HFF-Myc (cell line): ENCODE measurements at places on chromosomes 11 and 22.

- DNase-seq: no peak
Measured at GRCh38 chr11:130359419-130359818, 44.7 kb upstream of the ZBTB44 start.

- DNase-seq: no peak
Measured at GRCh38 chr11:32016111-32016510, 74.8 kb upstream of the RCN1 start.

DNA sequence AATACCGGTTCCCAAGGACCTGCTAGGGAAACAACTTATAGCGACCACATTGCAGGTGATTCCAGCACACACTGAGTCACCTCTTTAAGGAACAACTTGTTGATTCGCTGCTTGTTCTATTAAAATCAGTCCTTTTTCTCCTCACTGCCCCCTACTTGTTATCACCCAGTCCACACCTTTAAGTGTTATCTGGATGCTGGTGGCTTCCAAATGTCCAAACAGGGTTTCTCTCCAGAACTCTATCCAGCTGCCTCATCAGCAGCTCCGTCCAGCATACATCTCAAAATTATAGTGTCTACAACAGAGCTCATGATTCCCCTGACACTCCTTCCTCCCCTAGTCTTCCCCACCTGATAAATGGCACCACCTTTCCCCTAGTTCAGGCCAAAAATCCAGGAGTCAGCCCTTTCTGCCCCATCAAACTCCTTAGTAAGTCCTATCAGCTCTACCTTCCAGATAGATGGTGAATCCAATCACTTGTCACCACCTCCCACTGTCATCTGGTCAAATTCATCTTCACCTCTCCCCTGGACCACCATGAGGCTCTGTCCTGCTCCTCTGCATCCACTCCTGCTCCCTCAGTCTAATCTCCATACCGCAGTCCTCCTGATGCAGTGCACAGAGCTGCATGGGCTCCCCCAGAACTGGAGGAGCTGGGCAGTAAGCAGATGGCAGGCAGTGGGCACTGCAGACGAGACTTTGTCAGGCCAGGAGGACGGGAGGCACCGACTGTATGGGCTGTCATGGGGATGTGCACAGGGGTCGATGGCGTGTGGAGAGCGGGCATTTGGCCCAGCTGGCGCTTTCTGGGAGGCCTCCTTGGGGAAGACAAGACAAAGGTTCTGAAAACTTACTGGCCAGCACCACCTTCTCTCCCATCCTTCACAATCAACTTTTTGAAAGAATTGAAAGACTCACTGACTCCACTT, 19.3 kb downstream of the IL10RA start:
- DNase-seq: no peak

- no peak for DNase-seq
Measured at GRCh38 chr11:81899156-81899555, 834.5 kb downstream of the FAM181B start.

DNA sequence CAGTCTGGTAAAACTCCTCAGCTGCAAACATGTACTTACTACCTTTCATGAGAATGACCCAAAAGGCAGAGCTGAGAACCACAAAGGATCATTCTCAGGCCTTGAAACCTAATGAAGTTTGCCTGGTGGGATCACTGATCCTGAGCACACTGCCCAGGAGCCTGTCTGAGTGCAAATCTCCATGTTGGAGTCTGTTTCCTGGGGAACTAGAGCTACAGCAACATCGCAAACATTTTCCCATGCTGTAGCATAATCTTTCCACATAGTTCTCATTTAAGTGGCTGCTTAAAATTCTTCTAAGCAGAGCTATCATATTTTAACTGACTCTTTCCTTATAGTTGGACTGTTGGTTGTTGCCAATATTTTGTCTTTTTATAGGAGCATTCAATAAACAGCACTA, 58.5 kb downstream of the GUCY1A2 start:
- DNase-seq: no peak

DNA sequence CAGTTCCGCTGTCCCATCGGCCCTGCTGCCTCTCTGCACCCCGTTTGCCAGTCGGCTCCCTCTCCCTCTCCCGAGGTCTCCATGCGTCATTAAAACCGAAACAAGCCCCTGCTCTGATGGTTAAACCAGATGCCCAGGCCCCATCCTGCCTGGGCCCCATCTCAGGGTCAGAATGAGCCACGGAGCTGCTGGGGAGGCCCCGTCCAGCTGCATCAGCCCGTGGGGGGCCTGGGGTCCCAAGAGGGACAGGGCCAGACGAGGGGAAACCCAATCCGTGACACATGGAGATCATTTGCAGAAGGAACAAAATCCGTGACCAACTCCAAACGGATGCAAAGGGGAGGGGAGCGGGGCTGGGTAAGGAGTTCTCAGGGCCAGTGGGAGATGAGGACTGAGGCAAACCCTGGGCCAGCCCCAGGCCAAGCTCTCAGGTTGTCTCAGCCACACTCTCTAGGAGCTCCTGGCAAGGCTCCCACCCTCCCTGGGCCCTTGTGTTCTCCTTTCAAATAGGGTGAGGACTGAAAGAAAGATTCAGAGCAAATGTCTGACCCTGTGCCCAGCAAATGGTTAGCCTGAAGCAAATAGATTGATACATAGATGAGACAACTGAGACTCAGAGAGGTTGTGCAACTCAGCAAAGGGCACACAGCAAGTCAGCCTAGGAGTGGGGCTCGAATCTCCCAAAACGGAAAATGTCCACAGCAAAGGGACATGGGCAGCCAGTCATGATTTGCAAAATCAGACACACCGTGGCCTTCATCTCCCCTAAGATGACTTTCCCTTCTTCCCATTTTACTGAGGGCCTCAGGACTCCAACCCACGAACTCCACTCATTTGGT, 162.1 kb downstream of the MN1 start:
- DNase-seq: no peak

GRCh38 chr11:34055218-34056000, 3.9 kb downstream of the CAPRIN1 start:
- DNase-seq: no peak

- DNase-seq: no peak
Measured at GRCh38 chr11:68657021-68657780, 27.1 kb upstream of the GAL start.

DNA sequence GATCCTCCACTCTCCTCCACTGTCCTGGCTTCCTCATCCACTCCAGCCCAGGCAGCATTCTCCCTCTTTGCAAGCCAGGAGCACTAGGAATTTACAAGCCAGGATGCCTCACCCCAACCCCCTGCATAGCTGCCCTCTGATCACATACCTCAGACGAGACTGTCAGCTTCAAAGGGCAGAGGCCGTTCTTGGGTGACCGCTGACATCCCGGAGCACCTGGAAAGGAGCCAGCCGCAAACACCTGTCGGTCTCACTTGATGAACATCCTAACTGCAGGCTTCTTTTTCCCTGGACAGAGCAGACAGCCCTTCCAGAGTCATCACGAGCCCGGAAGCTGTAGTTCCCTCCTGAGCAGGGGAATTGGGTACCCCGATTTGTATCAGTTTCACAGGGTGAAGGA, 451.3 kb upstream of the B3GAT1 start:
- no peak for DNase-seq

- DNase-seq: no peak
Measured at GRCh38 chr22:22706253-22706915, 62.0 kb downstream of the GGTLC2 start.

DNA sequence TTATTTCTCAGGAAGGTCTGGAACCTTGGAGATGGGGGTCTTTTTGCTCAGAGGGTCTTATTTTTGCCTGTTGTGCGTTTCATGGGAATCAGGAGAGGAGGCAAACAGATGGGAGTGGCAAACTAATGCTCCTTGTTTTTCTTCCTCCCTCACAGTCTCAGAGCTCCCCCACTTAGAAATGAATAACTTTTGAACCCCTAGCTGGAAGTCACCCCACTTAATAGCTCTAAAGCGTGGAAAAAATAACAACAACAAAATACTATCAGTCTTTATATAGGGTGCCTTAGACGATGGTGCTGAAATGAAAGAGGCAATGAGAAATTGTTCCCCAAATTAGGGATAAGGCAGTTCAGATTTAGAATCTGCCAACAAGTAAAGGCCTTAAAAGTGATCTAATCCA, 76.8 kb upstream of the BDNF start:
- DNase-seq: no peak

DNA sequence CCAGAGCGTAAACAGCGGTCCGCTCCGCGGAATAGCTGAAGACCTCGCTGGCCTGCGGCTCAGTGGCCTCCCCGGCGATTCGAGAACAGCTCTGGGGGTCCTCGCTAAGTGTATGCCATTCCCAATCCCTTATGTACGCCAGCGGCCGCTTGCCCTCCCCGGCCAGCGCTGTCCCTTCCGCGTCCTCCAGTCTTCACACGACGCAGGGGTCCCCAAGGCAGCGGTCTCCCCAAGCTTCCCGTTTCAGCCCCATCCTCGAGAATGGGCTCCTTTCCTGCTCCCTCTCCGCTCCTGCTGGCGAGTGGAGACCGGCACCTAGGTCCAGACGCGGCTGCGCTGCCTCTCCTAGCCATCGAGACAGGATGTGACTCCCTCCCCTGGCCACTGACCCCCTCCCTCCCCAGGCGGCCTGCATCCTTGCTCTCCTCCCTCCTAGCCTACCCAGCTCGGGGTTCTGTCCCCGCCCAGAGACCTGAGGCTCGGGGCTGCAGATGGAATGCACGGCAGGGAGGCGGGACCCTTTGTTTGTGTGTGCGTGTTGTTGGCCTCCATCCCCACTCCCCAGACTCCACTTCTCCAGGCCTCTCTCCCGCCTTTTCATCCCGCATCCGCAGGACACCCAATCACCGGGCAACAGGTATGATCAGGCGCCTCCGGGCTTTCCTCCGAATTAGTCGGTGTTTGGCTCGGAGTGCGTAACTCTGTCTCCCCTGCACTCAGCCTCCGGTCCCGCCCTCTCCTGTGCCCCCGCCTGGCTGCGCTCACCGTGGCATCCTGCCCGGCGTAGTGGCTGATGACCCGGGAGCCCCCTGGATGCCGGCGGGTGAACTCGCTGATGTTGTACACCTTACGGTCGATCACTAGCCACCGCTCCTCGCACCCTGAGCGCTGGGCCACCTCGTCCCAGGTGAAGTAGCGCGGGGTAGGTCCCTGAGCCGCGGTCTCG, 740 bp downstream of the FADS1 start:
- DNase-seq: no peak

GRCh38 chr22:23207729-23208393, 27.6 kb downstream of the BCR start:
- no peak for DNase-seq

DNA sequence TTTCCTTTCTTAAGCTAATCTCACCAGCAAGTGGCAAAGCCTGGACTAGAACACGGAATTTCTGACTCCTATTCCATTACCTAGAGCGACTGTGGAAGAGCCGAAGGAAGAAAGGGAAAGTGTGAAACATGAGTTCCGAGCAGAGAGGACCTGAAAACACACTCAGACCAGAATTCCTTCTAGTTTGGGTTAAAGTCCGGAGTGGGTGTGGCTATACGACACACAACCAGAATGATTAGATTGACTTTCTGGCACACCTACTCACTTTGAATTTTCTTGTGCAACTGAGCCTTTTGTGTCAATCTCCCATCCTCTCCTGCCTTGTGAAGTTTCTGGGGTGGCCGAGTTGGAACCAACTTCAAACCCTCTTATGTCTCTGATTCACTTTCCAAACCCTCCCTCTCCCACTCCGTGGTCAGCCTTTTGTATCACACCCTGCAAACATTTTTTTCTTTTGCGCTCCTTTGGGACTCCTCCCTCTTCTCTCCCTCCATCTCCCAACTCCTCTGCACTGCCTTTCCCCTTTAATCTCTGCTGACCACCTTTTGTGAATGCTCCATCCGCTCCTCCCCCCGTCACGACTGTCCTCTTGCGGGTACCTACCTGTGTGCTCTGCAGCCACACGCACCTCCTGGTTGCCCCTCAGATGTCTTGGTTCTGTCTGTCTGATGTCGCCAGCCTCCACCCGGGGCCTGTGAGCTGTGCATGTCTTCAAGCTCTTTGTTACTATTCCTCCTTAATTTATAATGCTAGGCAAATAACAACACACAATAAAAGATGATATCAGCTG, 86.3 kb upstream of the BLID start:
- no peak for DNase-seq

GRCh38 chr22:50199829-50200460, 866 bp upstream of the SELENOO start:
- DNase-seq: no peak

DNA sequence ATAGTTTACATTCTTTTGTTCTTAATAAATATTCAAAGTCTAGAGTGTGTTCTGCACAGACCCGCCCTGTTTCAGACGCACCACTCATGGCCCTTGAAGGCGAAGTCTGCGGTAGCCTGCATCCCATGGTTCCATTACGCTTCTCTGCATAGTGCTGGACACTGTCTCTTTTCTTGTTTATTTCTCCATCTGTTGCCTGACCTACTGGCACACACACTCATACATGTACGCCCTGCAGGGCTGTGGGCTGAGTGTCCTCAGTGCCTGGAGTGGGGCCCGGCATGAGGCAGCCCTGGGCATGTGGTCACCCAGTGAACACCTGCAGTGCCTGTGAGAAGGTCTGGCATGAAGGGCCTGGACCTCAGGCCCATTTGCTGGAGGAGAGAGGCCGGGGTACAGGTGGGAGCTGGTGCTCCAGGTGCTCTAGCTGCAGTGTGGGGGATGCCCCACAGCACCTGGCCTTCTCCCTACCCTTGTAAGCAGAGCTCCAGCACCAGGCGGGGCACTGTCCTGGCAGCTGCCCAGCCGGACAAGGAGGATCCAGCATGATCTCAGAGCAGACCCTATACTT, 404.1 kb downstream of the TBC1D22A start:
- DNase-seq: no peak
